ENCODE measurements at places on chromosomes 11 and 22.

DNA sequence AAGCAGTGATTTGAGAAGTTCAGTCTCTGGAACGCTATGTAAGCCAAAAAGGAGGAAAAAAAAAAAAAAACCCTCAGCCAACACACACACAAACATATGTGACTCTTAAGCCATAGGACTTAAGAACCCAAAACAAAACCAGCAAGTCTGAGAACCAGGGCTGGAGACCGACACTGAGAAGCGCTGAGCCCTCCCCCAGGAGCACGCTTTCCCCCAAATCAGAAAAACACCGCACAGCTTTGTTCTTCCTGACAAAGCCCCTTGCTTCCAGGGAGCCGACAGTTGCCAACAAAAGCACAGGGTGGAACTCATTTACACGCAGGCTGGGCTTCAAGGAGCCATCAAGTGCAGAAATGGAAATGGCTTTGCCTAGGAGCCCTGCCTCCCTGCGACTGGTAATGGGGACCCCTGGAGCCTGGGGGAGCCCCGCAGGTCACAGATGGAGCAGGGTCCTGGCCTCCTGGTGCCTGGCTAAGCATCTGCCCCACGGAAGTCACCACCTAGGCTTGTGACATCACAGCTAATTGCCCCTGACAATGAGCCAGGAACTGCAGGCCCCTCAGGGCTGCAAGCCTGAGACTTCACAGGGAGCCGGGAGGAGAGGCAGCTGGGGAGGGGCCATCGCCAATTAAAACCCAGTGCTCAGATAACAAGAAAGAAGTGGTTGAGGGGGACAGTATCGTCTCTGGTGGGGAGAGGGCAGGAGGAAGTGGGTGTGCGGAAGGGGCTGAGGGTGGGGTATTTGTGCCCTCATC, 66.9 kb downstream of the NFAM1 start:
- DNase-seq = no peak

DNA sequence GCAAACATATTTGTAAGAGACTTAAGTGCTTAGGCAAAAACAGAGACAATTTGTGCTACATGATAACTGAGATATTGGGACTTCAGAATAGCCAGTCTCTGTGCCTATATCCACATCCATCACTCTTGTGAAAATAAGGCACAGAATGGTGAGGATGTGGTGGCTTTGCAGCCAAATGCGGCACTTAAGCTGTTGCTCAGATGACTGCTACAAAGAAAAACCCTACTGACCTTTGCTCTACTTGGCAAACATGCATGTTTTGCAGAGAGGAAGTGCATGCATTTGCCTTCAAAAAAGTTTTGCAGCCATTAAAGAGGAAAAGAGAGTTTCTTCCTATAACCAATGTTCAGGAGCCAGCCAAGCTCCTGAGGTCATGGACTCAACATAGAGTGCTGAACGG, 675.0 kb upstream of the KIRREL3 start:
- no peak for DNase-seq

GRCh38 chr11:25910086-25910485, 421.8 kb upstream of the ANO3 start:
- DNase-seq = no peak

GRCh38 chr22:25361899-25362214, 142.4 kb downstream of the CRYBB2 start:
- no peak for DNase-seq

DNA sequence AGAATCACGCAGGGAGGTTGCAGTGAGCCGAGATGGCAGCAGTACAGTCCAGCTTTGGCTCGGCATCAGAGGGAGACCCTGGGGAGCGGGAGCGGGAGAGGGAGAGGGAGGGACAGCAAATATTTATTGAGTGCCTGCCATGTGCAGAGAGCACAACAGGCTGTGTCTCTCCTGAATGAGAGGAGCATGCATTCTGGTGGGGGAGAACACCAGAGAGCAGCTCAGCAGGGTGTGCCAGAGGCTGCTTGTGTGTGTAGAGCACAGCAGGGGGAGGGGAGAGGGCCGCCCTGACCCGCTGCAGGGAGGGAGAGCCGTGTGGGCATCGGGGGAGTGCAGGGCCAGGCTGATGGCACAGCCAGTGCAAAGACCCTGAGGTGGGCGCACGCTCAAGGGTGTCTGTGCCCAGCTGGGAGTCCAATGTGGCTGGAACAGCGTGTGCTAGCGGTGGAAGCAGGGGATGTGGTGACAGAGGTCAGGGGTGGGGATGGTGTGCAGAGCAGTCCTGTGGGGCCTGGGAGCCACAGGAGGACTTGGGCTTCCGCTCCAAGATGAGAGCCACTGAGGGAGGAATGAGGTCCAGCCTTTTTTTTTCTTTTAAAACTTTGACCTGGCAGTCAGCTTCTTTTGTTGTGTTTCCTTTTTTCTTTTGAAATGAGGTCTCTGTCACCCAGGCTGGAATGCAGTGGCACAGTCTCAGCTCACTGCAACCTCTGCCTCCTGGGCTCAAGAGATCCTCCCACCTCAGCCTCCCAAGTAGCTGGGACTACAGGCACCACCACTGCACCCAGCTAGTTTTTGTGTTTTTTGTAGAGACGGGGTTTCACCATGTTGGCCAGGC, 12.0 kb downstream of the PPIL2 start:
- no peak for DNase-seq

- DNase-seq = no peak
Measured at GRCh38 chr11:37533087-37533486, 935.1 kb upstream of the RAG2 start.

GRCh38 chr22:27032091-27032761, 374.8 kb downstream of the MIAT start:
- DNase-seq = no peak

DNA sequence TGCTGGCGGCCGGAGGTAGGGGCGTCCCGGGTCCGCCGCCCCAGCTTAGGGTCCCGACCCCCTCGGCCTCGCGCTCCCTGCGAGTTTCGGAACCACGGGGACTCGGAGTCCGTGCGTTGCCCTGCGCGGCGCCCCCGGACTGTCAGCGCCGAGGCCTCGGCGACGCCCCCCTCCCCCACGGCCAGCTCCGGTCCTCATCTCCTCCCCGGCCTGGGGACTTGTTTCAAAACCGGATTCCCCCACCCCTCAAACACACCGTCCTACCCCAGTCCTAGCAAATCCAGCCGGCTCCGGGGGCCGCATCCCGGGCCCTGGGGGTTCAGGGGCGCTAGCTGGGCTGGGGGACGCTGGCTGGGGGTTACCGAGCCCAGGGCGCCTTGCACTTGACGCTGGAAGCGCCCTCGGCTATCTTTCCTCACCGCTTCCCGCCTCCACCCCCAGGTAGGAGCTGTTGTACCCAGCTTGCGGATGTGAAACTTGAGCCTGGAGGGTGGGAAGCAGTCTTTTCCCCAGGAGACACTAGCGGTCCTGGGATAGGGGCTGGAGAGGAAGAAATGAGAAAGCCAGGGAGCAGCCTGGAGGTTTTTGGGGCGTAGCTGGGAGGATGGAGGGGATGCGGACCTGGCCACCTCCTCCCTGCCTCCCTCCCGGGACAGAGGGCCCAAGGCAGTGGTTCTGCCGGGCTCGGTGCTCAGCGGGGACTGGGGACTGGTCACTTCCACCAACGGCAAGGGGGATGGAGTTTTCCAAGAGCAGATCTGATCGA, 550 bp downstream of the FBLN1 start:
- no peak for DNase-seq

GRCh38 chr11:134230339-134230738, 5.9 kb downstream of the VPS26B start:
- DNase-seq = no peak

GRCh38 chr11:13745165-13745564, 76.7 kb downstream of the FAR1 start:
- no peak for DNase-seq

Data from NCI-H526 treated with DMSO at 0.1 percent for 48 hours (cell line).